ENCODE measurements at places on chromosomes 16 and 17. TPM values are rescaled to one million over a fixed set of nuclear protein-coding genes. Genes with fewer than 3 reads are reported as not detected.

GRCh38 chr17:5254903-5255521, 20.4 kb upstream of the SCIMP start:
- no peak for DNase-seq

DNA sequence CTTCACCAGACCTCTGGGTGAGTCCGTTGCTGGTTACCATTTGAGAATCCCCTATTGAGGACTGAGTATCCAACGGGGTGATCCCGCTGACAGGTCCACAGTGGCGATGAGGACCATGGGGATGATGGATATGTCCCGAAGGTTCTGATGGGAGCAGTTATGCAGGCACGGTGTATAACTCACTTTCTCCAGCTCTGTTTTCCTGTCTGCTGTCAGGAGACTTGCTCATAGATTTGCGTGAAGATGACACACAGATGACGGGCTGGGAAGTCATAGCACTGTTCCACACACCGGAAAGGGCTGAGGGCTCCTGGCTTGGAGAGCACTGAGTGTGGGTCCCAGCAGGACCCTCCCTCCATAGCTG, 22.2 kb upstream of the ADCY7 start:
- DNase-seq: no peak

DNA sequence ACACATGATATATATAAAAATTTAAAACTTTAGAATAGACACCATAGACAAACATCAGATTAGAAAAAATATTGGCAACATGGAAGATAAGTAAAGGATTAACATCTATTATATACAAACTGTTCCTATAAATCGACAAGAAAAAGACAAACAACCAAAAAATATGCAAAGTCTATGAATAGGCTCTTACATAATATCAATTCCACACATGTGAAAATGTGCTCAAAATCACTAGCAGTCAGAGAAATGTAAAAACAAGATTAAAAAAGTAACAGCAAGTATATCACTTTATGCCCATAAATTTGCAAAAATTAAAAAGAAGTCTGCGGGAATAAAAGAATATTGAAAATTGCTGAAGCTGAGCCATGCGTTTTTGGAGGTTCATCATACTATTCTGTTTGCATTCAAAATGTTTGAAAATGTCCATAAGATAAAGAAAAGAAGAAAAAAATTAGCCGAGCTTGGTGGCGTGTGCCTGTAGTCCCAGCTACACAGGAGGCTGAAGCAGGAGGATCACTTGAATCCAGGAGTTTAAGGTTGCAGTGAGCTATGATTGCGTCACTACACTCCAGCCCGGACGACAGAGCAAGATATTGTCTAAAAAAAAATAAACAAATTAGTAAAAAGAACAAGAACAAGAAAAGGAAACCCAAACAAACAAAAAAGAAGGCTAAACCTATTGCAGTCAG, 11.2 kb upstream of the ERN2 start:
- DNase-seq: no peak

DNA sequence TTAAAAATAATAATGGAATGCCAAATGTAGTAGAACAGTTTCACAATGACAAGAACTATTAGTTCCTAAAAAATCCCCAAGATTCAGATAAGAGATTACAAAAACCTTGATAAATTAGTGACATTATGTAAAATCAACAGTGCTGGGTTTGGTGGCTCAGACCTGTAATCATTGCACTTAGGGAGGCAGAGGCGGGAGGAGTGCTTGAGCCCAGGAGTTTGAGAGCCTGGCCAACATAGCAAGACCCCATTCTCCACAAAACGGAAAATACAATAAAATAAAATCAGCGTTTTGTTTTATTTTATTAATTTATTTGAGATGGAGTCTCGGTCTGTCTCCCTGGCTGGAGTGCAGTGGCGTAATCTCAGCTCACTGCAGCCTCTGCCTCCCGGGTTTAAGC, 4.1 kb downstream of the CARD14 start:
- no peak for DNase-seq

- DNase-seq: no peak
These were observed 36.8 kb downstream of the DDX19A start for GRCh38 chr16:70383421-70383960.

DNA sequence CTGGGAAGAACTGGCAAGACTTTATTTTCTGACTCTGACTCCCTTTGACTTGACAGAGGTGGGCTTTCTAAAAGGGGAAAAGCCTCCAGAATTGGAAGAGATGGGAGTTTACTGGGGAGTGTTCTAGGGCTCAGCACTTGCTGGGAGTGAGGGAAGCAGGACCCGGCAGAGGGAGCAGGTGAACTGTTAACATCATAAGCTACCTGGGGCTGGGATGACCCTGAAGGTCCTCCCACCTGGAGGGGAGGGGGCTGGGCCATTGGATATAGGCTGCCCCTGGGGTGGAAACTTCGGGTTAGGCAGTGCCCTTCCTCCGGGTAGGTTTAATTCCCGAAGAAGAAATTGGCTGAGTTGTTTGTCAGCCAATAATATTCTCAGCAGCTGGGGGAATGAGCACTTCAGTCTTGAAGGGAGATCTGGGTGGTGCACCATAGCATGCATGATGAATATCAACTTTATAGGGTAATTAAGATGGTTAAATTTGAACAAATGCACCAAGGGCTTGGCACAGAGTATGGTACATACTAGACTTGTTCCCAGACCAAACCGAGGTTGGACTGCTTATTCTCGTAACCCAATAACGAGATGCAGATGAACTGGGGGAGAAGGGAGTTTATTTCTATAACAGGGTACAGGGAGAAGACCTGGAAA, 337.0 kb downstream of the HAPSTR1 start:
- DNase-seq: no peak

DNA sequence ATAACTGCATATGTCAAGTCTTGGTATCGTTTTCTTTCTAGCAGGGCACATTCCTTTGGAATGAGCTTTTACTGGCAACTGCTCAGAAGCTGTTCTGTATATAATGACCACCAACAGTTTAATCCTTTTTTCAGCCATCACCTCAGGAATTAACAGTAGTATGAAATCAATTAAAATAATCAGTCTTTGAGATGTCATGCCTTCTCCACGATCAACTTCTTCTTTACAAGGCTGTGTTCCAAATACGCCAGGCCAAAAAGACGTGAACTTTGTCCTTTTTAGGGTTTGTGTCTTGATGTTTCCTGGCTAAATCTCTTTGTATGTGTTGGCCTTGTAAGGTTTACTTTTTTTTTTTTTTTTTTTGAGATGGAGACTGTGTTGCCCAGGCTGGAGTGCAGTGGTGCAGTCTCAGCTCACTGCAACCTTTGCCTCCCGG, 54.9 kb downstream of the ABCC1 start:
- DNase-seq: no peak

GRCh38 chr17:37082311-37082860, 133.6 kb downstream of the AATF start:
- DNase-seq: no peak

- DNase-seq: no peak
These were observed 1.9 kb downstream of the PPP4C start for GRCh38 chr16:30077656-30078055.

NUPR1 gene
- total RNA-seq: 50.2 TPM

DNA sequence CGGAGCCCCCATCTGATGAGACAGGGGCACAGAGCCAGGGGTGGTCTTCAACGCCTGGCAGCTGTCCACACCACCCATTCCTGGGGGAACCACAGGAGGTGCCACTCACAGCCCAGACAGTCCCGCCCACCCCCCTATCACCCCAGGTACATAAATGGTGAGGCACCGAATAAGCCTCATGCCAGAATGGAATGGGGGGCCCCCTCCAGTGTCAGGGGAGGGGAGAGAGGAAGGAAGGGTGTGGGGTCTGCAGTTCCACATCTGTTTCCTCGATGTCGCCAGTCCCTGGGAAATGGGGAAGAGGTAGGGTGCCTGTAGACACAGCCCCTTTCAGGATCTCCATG, 1.7 kb downstream of the TMC6 start:
- no peak for DNase-seq

DNA sequence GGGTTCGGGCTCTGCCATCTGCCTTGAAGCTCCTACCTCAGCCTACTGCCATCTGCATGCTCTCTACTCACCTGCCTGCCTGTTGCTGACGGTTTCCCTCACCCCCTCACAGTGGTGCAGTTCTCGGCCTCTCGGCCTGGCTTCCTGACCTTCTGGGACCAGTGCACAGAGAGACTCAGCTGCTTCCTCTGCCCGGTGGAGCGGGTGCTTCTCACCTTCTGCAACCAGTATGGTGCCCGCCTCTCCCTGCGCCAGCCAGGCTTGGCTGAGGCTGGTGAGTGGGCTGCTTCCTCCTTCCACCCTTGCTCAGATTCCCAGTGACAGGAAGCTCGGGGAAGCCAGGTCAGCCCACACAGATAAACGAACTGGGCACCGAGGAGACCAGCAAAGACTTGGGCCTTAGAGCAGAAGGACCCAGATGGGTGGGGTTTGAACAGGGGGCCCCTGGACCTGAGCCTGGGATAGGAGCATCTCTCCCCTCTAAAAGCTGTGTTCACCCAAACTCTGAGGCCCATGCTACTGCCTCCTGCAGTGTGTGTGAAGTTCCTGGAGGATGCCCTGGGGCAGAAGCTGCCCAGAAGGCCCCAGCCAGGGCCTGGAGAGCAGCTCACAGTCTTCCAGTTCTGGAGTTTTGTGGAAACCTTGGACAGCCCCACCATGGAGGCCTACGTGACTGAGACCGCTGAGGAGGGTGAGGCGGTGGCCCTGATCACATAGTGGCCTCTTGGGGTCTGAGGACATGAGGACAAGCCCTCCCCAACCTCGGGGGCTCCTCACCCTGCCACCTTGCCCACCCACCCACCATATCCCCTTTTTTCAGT, 16.4 kb downstream of the RIPOR1 start:
- no peak for DNase-seq

GRCh38 chr17:83200231-83200699, 120.9 kb downstream of the METRNL start:
- DNase-seq: peak; percentile 87

DNA sequence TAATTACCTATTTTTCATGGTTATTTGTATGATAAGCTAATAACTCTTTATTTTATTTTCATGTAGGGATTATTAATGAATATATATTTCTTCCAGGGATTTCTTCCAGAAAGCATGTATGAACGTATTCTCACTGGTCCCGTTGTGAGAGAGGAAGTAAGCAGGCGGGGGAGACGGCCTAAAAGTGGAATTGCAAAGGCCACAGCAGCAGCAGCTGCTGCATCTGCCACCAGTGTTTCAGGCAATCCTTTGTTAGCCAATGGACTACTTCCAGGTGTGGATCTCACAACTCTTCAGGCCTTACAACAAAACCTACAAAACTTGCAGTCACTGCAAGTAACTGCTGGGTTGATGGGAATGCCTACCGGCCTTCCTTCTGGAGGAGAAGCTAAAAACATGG, 110.3 kb upstream of the RBL2 start:
- DNase-seq: no peak

GRCh38 chr17:72924196-72924595, 168.3 kb downstream of the SLC39A11 start:
- no peak for DNase-seq

- no peak for DNase-seq
These were observed 119.3 kb downstream of the STX8 start for GRCh38 chr17:9456330-9456729.

PDPK1 gene
- 41.0 TPM for total RNA-seq

DNA sequence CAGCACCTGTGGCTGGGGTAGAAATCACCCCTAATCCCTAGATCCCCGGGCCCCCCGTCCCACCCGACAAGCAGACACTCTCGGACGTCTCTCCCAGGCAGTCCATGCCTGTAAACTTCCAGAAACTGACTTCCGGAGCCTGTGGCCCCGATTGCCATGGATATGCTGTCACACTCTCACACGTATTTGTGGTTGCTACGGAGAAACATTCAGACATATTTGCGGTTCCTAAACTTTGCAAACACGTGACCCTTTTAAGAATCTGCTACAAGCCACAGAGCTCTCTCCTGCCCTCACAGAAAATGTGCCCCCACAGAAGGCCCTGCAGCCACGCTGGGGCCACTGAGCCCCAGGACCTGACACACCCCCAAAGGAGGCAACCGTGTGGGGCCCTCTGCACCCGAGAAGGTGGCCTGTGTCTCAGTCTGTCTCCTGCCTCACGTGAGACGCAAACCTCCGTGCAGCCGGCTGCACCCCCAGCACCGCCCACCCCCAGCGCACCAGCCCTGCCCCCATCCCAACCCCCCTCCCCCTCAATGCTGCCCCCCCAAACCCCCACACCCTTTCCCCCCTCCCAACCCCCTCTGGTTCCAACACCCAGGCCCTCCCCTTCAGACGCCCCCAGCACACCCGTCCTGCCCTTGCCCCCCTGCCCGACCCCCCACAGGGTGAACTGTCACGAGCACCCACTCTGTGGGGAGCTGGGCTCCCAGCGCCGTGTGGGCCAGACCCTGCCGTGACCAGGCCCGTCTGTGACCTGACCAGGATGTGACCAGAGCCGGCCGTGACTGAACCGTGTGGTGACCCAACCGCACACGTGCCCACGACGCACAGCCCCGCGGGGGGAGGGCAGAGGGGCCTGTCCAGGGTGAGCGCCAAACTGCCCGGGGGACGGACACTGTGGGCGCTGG, 66.3 kb upstream of the METRNL start:
- no peak for DNase-seq

OR3A3 gene
- not detected for total RNA-seq

KRTAP1-5 gene
- total RNA-seq: not detected

ADAMTS18 gene
- total RNA-seq: not detected

DNA sequence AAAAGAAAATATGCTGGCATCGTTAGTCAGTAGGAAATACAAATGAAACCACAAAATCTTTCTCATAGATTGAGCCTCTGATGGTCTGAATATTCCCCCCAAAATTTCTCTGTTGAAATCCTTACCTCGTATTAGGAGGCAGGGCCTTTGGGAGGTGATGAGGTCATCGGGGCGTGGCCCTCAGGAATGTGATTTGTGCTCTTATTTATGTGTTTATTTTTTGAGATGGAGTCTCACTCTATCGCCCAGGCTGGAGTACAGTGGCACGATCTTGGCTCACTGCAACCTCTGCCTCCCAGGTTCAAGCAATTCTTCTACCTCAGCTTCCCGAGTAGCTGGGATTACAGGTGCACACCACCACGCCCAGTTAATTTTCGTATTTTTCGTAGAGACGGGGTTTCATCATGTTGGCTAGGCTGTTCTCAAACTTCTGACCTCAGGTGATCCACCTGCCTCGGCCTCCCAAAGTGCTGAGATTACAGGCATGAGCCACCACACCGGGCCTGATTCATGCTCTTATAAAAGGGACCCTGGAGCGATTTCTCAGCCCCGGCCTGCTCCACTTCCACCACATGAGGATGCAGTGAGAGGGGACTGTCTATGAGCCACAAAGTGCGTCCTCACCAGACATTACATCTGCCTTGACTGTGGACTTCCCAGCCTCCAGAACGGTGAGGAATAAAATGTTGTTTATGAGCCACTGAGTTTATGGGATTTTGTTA, 53.1 kb downstream of the DNAH17 start:
- no peak for DNase-seq

Data from cardiac septum (tissue), 1 donor.